Esophagus muscularis mucosa (tissue), 4 donors: ENCODE measurements at places on chromosomes 7 and 10.

- DNase-seq, result no peak
These were observed 139.2 kb upstream of the TMEM168 start for GRCh38 chr7:112929421-112929820.

GRCh38 chr7:4018601-4019316 is 663.3 kb upstream of the FOXK1 start:
- DNase-seq, result no peak

DNA sequence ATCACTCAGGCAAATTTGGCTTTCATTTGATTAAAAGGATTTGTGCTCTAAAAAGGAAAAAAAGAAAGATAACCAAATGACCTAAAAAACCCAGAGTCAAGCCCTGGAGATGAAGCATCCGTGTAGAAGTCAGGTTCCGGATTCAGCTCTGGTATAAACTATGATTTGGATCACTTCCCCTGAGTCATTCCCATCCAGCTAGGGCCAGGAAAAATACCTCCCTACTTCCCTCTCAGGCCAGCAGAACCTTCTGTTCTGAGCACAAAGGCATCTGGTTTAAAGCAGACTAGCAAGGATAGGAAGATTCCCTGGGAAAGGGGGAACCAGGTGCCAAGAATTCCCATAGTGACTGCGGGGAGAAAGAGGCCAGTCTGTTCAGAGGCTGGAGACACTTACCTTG is 25.7 kb upstream of the NDST2 start:
- DNase-seq, result no peak

DNA sequence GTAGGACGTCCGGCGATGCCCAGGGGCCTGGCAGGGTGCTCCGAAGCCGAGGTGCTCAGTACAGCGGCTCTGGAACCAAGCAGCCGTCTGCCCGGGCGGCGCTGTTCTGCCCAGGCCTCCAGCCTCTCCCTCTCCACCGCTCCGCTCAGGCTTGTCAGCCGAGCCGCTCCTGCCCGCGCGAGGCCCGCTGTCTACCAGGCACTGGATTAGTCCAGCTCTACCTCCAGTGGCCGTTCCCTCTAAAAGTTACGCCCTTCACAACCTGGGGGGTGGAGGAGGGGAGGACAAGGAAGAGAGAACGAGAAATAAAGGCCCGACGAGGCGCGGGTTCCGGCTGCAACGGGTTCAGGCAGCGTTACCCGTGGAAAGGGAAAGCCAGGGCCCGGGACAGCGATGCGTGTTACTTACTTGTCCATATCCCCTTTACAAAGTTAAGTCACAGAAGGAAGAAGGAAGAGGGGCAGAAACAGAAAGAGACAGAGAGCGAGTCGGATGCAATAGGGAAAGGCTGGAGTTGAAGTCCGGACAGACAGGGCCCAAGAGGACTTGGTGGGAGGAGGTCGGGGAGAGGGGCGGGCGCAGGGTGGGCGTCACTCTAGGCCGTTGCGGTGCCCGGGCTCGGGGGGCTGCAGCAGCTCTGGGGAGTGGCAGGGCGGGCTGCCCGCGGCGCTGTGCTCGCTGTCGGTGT is 2.8 kb downstream of the SP8 start:
- no peak for DNase-seq

DNA sequence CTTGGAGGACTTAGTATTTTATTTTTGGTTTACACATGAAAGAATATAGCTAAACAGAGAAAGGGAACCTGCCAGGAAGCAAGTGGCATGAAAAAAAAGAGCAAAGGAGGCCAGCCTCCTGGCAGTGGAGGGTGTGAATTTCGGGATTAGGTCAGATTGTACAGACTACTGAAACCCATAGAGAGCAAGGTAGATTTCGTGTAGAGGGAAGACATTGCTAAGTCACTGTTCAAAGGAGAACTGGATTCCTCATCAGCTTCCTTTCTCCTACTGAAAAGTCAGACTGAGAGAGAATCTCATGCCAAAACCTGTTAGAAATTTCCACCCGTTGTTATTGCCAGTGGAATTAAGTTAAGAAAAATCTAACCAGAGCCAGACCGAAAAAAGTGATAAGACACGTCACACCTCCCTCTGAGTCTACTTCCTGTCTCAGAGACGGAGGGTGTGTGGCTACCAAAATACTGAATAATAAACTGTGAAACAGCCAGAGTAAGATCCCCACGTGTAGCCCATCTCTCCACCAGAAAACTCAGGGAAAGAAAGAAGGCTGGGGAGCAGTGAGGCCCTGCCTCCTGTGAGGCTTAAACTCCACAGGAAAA is 118.8 kb downstream of the SKIDA1 start:
- DNase-seq, result no peak

GRCh38 chr7:356691-357462 is 66.9 kb downstream of the FOXL3 start:
- no peak for DNase-seq

DNA sequence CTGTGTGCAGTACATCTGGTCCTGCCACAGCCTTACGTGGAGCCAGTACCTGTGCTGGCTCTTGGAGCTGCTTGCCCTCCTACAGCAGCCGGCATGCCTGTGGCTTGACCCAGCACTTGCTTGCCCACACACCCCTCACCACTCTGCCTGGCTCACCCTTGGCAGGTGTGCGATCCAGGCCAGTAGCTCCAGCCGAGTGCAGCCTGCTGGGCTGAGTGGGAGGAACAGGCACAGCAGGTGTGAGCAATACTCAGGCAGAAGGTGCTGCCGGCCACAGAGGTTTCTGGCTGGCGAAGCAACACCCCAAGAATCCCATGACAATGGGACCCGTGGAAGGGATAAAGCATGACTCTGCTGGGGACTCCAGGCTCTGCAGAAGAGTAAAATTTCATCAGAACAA is 173.5 kb upstream of the ADCY1 start:
- peak; percentile 88 for DNase-seq

DNA sequence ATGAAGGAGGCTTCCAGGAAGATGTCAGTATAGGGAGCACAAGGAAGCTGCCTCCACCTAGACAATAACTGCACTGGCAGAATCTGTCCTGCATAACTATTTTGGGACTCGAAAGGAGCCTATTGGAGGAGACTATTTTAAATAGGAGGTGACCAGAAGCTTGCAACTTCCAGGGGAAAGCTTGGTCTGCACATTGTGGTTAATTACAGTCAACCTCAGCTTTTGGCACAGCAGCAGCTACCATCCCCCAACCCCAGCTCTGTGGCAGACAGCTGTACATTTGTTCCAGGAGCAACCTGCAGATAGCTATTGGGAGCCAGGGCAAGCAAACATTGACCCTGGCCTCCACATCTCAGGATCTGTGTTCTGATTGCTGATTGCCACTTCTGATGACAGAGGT is 46.3 kb upstream of the NANOS1 start:
- peak; percentile 31 for DNase-seq

- DNase-seq, result no peak
These were observed 90.1 kb downstream of the CYP51A1 start for GRCh38 chr7:92044148-92044547.

DNA sequence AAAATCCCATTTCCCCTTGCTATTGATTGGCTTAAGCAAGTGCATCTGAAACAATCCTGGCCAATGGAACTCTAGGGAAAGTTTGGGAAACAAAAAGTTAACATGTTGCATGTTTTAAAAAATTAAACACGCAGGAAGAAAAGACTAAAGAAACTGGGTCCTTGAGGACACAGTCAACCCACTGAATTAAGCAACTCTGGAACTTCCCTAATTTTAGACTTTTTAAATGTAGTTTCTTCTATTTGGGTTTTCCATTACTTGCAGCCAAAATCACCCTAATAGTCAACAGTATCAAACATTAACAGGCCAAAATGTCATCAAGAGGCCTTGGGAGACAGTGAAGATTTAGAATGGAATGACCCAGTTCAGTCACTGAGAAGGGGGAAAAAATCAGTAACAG is 40.6 kb downstream of the OSBPL3 start:
- DNase-seq, result no peak

- DNase-seq, result peak; percentile 84
These were observed 54.7 kb upstream of the AFAP1L2 start for GRCh38 chr10:114458955-114459354.

- DNase-seq, result no peak
These were observed 284.9 kb upstream of the PLXDC2 start for GRCh38 chr10:19531324-19531723.

GRCh38 chr7:140219672-140220524 is 43.1 kb upstream of the KDM7A start:
- no peak for DNase-seq

- DNase-seq, result no peak
These were observed 2.2 kb downstream of the PRKAR2B start for GRCh38 chr7:107046491-107047259.

DNA sequence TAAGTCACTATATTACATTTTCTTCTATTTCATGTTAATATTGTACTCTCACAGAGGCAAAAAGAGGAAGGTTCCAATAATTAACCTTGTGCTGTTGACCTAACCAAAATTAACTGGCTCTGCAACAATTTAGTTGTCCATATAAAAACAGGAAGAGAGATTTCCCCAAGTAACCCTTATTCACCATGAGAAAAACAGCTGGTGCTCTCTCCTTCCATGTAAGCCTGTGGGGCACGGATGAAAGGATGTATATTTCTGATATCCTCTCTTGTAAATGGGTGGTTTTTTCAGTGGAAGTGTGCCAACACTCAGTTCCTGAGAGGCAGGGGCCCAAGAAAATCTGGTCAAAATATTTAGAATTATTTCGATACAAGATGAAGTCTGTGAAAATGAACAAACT is 358.1 kb downstream of the CRPPA start:
- DNase-seq, result no peak

- no peak for DNase-seq
These were observed 19.6 kb downstream of the CEP55 start for GRCh38 chr10:93516006-93516380.

DNA sequence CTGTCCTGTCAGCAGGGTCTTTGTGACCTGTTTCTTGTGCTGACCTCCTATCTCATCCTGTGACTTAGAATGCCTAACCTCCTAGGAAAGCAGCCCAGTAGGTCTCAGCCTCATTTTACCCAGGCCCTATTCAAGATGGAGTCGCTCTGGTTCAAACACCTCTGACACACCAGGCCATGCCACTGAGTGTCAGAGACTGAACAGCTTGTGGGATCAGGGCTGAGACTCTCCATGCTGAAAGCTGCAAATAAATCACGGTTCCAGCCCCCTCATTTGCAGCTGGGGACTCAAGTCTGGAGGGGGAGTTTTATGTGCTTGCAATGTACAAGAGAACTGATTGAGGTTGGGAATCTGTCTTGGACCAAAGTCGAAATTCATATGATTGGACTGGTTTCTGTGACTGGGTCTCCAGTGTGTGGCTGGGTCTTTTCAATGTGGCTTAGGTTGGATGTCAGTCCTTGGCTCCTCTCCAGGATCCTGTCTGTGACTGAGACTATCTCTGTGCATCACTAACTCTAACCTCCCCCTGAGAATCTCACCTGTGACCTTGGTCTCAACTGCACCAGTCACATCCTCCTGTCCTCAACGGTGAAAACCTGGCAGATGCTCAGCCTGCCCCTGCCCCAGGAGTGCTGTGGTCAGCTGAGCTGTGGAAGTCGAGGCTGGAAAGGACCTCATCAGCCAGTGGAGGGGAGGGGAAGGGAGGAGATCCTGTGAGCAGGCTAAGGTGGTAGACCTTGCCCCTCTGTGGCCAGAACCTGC is 11.7 kb downstream of the PRF1 start:
- peak; percentile 83 for DNase-seq

DNA sequence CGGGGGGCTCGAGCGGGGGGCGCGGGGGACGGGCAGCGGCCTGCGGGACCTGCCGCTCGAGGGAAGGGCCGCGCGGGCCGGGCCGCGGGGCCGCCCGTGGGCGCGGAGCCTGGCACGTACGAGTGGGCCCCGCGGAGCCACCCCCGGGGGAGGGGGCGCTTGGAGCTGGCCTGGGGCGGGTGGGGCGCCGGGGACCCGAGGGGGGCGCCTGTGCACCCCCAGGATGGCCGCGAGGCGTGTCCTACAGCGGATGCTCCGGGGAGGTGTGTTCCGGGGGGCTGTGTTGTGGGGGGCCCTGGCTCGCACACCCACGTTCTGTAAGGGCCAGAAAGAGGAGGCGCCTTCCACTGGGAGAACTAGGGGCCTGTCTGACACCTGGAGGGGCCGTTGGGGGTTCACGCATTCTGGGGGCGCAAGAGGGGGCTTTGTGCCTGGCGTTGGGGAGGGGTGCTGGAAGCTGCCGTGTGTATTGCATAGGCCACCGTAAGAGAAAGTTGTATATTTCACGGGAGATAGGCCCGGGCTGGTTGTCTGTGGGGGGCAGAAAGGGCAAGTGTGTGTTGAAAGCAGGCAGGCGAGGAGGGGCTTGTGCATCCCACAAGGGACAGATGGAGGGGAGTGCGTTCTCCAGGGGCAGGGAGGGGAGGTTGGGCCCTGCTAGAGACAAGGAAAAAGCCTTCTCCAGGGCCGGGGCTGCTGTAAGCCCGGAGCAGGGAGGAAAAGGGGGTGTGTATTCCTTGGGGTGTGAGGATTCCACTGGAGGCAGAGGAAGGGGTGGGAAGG is 663 bp downstream of the VPS37D start:
- no peak for DNase-seq

DNA sequence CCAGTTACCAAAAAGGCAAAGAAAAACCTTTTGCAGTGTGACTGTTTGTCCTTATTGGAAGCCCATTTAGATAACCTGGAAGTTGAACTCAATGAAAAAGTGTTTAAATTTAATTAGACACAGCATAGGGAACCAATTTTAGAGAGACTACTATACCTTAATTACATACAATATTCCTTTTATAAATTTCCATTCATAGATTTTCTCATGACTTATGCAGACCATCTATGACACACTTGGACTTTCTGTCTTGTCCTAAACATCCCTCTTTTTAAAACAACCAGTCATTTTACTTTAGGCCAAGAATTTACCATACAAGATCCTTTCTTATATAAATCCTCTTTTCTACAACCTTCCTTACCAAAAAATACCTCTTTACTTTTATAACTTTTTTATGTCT is 61.6 kb downstream of the MTURN start:
- no peak for DNase-seq

DNA sequence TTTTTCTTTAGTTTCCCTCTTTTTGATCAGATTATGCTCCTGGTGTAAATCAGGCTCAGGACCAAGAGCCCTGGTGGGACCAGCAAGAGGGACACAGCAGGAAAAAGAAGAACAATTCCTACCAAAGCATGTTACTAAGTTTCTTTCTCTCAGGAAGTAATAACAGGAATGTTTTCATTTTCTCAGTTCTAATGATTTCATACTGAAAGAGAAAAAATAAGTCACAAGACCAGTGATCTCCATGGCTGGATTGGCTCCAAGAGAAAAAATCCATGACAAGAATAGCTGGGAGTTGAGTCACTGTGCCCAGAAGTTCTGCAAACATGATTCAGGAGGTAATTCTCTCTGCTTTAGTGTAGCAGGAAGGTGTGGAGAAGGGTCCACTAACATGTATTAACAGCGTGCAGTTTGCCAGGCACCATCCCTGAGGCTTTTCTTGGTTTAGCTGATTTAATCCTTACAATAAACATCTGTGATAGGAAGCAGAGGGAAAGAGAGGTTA is 23.8 kb upstream of the IFIT2 start:
- no peak for DNase-seq

- no peak for DNase-seq
These were observed 5.0 kb upstream of the RBM17 start for GRCh38 chr10:6083523-6084475.

- DNase-seq, result no peak
These were observed 267.5 kb upstream of the HABP2 start for GRCh38 chr10:113285305-113285704.
